COR-L47 (cell line): ENCODE measurements at places on chromosomes 6 and 20.

DNA sequence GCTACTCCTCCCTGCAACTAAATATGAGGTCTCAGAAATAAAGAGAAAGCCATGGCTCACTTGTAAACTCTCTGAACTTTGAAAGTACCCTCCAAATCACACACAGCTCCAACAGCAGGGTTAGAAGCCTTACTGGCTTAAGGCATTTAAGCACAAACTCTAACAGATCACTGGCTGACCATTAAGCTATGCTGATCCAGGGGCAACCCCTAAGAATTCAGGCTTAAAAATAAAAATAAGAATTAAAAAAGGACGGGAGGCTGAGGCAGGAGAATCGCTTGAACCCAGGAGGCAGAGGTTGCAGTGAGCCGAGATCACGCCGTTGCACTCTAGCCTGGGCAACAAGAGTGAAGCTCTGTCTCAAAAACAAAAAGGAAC, 21.8 kb downstream of the HLA-E start:
- DNase-seq: no peak

- no peak for DNase-seq
Observed at GRCh38 chr20:53926428-53927028, 143.9 kb downstream of the BCAS1 start.

GRCh38 chr20:57708694-57709673, 831 bp downstream of the PMEPA1 start:
- DNase-seq: no peak

GRCh38 chr20:12528104-12528503, 480.7 kb upstream of the SPTLC3 start:
- no peak for DNase-seq

- DNase-seq: no peak
Observed at GRCh38 chr6:154893917-154894316, 101.2 kb upstream of the TIAM2 start.

GRCh38 chr6:130075879-130076460, 57.6 kb downstream of the L3MBTL3 start:
- DNase-seq: no peak

- DNase-seq: peak; percentile 28
Observed at GRCh38 chr6:33014841-33015634, 5.6 kb upstream of the HLA-DOA start.

- DNase-seq: no peak
Observed at GRCh38 chr6:14159090-14159489, 41.5 kb downstream of the CD83 start.
